ENCODE measurements at places on chromosomes 6 and 20.

DNA sequence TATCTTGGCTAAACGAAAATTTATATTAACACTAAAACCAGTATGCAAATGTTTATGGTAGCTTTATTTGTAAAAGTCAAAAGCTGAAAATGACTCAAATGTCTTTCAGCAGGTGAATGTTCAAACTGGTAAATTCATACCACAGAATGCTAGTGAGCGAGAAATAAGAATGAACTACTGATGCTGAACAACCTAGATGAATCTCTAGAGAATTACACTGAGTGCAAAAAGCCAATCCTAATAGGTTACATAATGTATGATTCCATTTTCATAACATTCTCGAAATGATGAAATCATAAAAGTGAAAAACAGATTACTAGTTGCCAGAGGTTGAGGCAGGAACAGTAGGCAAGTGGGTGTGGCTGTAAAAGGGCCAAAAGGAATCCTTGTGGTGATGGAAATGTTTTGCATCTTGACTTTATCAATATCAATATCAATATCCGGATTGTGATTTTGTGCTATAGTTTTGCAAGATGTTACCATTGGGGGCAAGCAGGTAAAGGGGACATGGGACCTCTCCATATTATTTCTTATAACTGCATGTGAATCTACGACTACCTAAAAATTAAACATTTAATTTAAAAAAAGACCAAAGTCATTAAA, 26.1 kb downstream of the ZNF311 start:
- no peak for DNase-seq

GRCh38 chr6:13216236-13217014, 111.9 kb downstream of the TBC1D7 start:
- DNase-seq = no peak

- DNase-seq = no peak
Measured at GRCh38 chr6:46211917-46212316, 41.1 kb upstream of the ENPP5 start.

DNA sequence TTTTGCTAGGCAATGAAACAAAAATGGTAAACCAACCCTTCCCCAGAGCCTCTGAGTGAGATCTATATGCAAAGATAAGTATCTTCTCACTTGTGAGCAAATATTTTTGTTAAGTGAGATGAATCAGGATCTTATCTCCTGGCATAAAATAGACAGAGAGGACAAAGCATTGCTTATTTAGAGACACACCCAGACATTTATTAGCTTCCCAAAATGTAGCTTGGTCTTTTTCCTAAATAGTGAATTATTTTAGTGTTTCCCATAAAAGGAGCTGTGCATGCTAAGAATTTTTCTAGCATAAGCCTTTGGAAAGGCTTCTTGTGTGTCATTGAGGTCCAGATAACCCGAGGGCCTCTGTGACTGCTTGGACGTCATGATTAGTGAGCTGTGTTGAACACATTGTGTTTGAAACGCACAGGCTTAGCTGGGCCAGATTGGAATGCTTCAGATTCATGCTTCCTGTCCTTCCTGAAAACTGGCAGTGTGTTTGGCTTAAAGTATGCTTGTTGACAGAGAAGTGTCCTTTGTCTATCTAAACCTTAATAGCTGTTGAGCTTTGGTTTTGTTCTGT, 16.5 kb downstream of the MTHFD1L start:
- peak; percentile 90 for DNase-seq

DNA sequence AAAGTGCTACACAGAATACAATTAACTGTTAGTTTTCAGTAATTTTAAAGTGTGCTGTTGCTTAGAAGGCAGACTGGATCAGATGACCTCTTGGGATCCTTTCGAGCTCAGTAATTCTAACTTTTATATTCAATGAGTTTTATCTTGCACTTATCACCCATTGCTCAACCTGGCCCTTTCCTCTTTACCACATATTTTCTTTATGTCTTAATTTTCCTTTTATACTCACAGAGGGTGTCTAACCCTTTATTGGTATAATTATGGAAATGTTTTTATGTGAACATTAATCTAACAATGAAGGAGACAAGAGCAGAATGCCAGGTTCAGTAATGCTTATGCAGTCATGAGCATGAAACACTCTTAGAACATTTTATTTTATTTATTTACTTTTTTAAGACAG, 39.7 kb upstream of the CARMIL1 start:
- DNase-seq = no peak

DNA sequence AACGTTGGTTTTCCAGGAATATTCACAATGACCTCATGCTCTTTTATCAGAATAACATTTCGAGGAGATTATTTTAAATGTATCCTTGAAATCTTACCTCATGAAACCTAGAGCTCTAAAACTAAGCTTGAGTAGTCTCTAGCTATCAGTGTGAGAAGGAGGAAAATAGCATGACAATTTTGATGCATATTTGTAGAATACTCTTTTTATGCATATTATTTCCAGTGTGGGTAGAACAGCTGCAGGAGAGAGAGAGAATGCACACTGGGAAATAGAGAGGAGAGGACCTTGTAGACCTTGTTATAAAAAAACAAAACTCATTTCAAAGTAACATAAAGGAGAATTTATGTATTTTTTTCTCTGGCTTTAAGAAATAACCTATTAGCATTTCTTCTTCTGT, 71.1 kb upstream of the VGLL2 start:
- no peak for DNase-seq

DNA sequence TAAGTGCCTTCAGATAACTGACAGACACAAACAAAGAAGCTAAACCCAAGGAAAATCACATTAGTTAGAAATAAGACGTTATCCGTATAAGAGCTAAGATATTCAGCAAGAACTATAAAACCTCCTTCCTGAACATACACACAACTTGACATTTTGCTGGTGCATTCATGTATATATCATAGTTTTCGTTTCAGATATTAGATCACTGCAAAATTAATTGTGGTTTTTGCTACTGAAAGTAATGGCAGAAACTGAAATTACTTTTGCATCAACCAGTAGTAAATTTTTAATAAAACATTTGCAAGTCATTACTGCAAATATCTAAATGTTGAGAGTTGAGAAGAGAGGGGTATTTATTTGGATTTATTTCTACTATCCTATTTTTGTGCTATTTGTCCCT, 26.1 kb upstream of the KCNQ5 start:
- no peak for DNase-seq

DNA sequence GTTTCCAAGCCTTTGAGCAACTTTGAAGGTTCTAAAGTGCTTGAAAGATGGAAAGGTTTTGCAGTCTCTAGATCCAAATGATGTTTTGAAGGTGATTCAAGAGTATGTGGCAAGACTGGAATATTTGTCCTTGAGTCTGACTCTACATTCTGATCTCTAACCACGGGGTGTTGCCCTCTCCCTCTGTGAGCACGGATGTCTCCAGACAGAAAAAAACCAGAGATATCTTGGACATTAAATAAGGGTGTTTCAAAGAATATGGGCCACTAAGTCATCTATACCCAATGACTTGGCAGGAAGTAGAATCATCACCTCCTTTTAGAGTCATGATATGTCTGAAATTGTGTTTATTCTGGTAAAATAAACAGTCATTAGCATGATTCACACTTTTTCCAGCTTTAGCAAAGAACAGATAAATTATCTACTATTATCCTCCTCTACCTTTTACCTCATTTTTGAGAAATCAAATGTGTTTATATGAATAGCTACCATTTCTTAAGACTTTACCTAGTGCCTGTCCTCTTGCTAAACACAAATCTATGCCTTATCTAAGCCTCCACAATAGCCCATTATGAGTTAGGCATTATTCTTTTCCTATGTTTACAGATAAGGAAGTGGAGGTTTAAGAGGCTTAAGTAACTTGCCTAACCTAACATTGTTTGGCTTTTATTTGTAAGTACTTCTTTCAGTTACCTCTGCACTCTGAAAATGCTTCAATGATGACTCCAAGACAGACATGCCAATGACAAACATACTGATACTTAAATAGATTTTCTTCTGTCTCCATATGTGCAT, 384.4 kb downstream of the BMP2 start:
- DNase-seq = no peak

- DNase-seq = no peak
Measured at GRCh38 chr6:89818977-89819335, 638 bp downstream of the MDN1 start.

- peak; percentile 96 for DNase-seq
Measured at GRCh38 chr6:158219228-158219627, 51.1 kb downstream of the GTF2H5 start.

DNA sequence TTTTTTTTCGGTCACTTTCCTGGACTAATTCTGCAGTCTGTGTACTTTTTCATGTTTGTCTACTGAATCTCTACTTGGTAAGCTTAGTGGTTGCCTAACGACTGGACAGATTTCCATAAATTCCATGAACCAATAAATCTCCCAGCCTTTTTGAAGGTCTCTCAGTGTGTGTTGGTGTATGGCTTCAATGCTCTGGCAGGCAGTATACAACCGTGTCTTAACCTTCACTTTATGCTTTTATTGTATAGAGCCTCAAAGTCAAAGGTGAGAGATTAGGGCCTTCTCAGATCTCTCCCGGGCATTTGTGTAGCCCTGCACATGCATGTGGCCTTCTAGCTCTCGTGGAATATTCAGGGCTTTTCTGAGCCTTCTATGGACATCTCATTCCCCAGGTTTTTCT, 14.3 kb upstream of the CMTR1 start:
- no peak for DNase-seq

DNA sequence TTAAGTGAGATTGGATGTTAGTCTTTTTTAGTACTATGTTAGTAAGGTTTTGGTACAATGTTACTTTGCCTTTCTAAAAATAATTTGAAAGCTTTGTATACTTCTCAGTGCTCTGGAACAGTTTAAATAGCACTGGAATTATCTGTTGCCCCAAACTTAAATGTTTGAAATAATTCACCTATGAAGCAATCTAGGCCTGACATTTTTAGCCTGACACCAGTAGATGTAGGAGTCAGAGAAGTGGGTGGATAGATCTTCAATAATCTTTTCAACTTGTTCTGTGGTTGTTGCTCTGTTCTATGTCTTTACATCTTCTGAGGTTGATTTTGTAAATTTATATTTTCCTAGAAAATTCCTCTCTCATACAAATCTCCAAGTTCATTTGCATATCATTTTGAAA, 103.1 kb upstream of the ADGRF1 start:
- DNase-seq = no peak

GRCh38 chr20:62362590-62362940, 4.5 kb downstream of the LAMA5 start:
- DNase-seq = no peak

DNA sequence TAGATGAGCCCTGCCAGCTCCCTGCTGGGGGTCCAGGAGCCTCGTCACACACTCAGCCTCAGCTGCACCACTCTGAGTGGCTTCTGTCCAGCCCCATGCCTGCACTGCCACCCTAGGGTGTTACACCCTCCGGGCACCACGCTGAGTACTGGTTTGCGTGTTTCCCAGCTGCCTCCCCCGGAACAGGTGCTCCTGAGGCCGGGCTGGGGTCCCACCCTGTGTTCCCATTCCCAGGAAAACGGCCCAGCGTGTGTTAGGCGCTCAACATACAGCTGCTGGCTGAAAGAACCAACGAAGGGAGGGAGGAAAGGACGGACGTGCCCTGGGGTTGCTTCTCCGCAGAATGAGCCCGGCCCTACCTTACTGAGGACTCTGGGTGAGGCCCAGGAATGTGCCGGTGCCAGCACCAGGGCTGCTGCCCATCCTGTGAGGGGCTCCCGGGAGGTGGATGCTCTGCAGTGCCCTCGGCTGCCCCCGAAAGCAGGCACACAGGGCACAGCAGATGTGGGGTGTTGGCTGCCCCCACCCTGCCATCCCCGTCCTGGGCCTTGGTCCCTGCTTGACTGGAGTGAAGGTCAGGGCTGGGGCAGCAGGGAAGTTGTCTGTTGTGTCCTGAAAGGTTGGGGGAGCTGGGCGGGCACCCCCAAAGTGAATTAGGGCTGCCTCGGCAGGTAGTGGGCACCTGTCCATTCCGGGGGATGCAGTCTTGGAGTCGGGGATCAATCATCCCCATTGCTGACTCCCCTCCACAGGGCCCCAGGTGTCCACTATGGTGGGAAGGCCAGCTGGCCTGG, 16.3 kb downstream of the LAMA5 start:
- DNase-seq = no peak

DNA sequence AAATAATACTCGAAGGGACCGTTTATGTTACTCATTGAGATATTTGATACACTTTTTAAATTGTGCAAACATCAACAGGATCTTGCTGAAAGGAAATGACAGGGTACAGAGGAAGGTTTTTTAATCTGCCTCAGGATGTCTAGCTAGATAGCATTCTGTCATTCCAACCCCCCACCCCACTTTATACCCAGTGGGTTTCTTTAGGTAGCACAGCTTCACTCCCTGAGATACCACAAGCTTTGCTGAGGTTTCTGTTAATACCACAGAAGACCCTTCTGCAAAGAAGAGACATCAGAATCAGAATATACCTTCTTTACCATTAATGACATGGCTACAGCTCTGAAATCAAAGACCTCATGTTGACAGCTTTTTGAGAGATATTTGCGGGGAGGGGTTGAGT, 1.3 kb downstream of the PHACTR2 start:
- DNase-seq = no peak

DNA sequence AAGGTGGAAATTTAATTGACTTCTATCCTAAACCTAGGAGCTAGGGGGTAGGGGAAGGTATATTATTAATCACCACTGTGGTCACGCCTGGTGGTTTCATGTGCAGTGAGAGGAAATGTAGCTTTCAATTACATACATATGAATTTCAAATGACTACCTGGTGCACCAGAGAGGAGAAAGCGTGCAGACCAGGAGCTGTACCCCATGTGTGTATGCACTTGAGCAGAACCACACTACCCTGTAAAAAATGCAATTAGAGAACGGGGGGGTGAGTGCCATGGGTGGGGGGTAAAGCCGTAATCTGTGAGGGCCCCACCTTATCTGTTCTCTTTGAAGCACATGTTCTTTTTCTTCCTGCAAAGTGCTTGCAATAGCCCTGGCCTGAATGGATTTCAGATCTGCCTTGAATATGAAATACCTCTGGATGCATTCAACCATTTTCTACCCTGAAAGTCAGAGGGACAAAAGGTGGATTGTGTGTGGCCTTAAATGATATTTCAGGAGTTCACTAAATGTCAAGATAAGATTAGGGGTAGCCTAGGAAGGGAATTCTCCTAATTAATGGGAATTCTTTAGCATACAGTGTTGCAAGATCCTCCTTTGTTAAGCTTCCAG, 30.9 kb upstream of the EDN3 start:
- DNase-seq = no peak

- no peak for DNase-seq
Measured at GRCh38 chr20:61978491-61978890, 87.2 kb downstream of the TAF4 start.

- DNase-seq = no peak
Measured at GRCh38 chr20:57622579-57623381, 2.6 kb upstream of the ZBP1 start.

- DNase-seq = no peak
Measured at GRCh38 chr6:9250852-9251251, 815.5 kb upstream of the SLC35B3 start.

- no peak for DNase-seq
Measured at GRCh38 chr6:3844097-3844463, 5.1 kb upstream of the FAM50B start.

Measured in AG09319 (cell line).